ENCODE measurements at places on chromosomes 2 and 18.

DNA sequence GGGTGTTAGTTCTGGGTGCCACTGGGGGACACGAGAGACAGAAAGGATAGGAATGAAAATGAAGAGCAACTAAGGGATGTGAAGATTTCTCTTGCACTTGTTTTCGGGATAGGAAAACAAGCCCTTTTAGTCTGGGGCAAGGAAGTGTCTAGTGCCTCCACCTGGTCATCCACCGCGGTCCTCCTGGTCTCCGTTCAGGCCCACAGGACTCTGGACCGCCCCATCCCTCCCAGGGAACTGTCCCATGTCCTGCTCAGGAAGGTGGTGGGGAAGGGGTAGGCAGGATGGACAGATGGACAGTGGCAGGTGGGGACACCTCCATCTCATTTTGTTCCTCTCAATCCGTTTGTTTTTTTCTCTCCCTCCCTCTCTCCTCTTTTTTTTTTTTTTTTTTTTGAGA is 45.9 kb downstream of the AGAP1 start:
- no peak for DNase-seq

DNA sequence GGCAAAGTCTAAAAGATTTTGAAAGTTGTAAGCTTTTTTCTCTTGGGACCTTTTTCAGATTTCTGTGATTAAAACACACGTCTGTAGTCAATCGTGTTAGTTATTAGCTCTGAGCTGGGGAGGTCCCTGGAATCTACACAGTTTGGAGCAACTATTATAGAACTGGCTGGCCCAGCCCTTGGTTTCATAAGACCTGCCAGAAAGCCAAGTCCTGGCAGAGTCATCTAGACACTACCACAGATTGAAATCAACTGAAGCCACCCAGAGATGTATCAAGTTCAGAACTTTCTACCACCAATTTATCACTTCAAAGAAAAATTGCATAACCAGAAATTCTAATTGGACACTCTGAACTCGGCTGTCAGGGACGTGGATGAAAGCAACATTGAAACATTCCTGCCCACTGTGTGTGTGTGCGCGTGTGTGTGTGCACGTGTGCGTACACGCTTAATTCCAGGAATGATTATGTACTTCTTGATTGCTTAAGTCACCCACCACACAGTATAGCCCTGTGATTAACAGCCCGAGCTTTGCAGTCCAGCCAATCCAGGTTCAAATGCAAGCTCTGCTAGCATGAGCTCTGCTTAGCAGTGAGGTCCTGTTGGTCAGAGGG is 126.3 kb downstream of the TPGS2 start:
- no peak for DNase-seq

- DNase-seq, result no peak
Observed at GRCh38 chr2:10954416-10954815, 42.7 kb downstream of the KCNF1 start.

- no peak for DNase-seq
Observed at GRCh38 chr2:71235930-71236587, 9.2 kb upstream of the PAIP2B start.

DNA sequence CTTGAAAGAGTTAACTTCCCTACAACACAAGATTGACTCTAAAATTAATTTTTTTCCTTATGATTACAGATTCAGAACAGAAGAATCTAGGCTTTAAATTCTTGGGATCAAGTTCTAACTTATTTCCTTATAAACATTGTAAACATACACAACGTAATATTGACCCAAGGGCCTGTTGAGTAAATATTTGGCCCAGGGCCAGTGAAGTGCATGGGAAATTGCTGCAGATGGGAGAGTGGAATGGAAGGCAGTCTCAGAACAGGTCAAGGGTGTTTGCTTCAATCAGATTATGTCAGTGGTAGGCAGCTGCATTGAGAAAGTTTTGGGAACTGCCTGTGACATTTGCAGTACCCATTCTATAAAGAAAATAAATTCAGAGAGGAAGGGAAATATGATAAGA is 137.6 kb downstream of the MYO1B start:
- DNase-seq, result peak; percentile 42

DNA sequence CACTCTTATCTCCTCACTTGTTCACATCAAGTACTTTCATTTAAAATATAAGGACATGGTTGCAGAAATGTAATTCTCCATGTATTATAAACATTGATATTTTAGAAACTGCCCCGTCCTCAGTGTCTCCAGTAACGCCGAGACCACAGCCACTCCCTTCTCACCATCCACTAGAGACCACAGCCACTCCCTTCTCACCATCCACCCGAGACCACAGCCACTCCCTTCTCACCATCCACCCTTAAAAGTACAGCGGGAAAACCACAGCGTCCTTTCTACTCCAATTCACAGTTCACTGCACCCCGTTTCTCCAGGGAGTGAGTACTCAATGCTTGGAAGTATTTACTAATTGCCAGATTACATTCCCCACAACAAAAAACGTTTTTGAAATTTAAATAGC is 1452.2 kb upstream of the ACVR2A start:
- no peak for DNase-seq

- no peak for DNase-seq
Observed at GRCh38 chr2:172845028-172845630, 109.5 kb downstream of the RAPGEF4 start.

DNA sequence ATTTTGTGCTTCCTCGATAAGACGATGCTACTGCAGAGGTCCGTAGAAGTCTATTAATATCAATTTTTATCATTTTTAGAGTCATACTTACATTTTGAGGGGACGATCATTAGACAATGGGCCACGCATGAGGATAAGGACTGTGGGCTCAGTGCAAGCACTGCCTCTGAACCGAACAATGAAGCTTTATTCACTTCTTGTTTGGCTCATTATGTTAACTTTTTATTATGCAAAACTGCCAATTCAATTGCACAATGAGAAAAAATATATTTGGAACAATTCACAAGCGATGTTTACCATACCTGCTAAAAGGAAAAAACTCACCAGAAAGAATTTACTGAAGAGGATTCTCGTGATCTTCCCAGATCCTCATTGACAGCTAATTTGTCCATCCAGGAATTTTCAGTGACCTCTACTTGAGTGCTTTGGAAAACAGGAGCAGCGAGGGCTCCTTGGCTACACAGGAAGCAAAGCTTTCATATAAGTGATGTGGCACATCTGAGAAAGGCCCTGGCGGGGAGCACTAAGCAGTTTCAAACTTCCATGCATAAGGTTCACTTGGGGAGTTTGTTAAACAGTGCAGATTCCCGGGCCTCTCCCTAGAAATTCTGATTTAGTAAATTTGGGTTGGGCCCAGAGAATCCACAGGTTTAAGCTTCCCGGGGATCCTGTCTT is 13.3 kb upstream of the CAPN13 start:
- no peak for DNase-seq

GRCh38 chr2:233828546-233829192 is 25.7 kb downstream of the HJURP start:
- DNase-seq, result no peak

DNA sequence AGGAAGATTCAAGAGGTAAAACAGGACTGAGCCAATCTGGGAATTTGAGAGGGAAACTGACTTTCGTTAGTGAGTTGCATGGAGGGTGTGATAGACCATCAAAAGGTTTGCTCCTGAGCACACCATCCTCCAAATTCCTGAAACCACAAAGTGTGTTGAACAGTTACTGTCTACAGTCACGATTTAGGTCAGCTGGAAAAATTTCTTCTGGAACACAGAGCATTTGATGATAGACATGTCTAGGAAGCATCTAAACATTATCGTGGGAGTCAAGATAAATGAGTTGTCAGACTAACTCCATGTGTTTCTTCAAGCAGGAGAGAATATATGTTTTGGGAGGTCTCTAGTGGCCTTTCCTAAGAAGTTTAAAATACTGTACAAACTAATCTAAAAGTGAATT is 449.4 kb upstream of the SLC14A2 start:
- peak; percentile 62 for DNase-seq

GRCh38 chr18:62412231-62412979 is 87.3 kb downstream of the TNFRSF11A start:
- DNase-seq, result no peak

DNA sequence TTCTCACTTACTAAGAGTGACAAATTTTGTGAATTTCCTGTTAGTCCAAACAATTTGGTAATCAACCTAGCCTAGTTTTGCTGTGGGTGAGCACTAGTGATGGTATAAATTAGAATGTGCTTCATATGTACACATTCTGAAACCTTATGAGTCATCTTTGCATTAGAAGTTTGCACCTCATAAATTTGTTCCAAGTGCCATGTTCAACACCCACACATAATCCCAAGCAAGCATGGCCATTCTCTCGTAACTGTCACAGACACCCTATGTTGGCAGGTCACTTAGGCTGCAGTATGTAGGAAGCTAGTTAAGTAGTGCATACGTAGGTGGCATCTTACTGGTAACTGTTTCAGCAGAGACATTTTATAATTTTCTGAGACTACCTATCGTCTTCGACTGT is 46.9 kb downstream of the NAB1 start:
- DNase-seq, result no peak

DNA sequence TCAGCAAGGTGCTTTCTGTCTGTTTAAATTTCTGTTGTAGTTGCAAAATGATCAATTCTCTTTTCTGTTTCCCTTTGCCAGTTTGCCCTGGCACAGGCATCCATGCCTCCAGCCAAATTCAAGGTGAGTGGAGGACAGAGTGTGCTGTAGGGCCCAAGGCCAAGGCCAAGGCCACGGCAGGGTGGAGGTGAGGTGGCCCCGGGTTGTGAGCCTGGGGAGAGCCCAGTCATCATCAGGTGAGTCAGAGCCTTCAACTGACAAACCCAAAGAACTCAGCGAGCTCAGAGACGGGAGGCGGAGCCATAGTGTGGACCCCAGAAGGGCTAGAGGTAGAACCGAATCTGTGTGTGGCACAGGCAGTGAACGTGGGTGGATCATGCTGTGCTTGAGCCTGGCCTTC is 55.7 kb downstream of the BCL2L11 start:
- DNase-seq, result no peak

DNA sequence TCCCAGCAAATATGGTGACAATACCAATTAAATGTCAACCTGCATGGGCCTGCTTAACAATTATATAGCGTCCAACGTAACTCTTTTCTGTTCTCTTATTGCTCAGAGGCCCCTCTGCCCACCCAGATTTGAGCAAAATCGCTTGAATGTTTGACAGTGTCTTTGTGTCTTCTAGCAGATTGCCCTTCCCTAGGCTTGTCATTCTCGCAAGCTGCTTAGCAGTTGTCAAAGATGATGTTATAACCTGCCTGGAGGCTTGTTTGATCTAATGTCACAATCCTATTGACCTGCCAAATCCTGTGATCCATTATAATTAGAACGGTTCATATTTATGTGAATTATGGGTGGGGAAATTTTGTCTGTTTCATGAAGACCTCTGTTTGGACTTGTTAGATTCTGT is 108.8 kb downstream of the FARSB start:
- no peak for DNase-seq
